ENCODE measurements at places on chromosomes 2 and 18.

DNA sequence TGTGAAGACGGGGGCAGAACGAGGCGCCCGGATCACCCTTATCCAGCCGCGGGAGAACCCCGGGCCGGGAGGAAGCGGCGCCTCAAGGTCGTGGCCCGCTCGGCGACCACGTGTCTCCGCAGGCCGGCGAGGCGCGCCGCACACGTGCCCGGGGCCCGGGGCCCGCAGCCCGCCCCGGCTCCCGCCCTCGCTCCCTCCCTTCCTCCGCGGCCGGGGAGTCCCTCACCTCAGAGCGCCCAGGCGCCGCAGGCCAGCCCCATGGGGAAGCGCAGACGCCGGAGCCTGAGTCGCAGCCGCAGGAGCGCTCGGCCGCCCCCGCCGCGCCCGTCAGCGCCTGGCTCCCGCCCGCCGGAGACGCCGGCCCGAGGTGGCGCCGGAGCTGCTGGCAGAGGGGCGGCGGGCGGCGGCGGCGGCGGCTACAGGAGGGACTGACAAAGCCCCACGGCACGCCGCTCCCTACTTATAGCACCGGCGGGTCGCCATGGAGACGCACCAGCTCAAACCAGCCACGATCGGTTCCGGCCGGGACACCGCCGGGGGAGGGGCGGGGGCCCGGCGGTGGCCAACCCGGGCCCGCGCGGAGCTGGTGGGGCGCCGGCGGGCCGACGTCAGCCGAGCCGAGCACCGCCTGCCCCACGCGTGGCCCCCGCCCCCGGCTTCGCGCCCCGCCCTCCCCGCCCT lies at the start of gene ODC1:
Gene ODC1, minus strand, starts transcription at position 433 of the 681 bp plus-strand sequence. CDS start 3,295 bp downstream, outside the sequence.
- DNase-seq = peak; percentile 90

GRCh38 chr18:49151482-49151881 lies 200.7 kb upstream of the SMAD7 start:
- no peak for DNase-seq

GRCh38 chr2:215619989-215620388 lies 184.1 kb upstream of the FN1 start:
- no peak for DNase-seq

DNA sequence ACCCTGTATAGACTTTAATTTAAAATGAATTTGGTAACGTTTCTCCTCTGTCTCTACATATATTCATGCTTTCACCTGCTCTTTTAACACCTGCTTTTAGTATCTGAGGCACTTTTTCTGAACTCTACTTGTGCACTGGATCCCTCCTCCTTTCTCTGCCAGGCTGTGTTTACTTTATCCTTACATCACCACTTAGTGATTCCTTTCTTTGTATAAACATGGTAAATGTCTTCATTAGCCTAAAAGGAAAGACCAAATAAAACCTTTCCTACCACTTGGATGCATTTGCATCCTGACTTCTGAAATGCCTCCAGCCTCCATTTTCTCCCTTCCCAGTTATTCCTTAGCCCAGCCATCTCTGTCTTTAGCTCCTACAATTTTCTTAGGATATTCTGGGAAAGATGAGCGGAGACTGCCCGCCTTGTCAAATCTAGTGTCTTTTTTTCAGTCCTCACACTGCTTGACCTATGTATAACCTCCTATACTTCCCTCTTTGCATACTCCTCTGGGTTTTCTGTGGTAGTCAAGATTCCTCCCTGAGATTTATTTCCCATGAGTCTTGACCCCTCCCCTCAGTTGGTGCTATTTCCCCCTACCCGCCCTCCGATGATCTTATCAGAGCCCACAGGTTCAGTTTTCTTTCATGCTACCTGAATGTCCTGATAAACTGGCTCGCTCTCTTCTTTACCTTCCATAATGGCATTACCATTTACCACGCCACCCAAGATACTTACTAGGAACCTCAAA lies 44.8 kb downstream of the REL start:
- peak; percentile 43 for DNase-seq

DNA sequence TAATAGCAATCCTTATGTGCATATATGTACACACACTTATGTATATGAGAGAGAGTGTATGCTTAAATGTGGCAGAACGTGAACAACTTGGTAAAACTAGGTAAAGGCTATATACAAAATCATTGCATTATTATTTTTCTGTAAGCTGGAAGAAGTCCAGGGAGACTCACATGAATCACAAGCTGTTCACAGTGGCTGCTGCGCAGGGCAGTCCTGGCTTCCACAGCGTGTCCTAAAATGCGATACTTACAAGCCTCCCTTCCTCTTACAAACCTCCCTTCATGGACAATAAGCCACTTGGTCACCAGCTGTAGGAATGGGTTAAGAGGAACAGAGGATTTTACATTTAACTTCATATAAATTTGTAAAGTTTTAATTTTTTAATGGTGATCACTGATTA lies 114.9 kb upstream of the AGAP1 start:
- DNase-seq = no peak

- DNase-seq = peak; percentile 93
These were observed 83.4 kb downstream of the TTC27 start for GRCh38 chr2:32711219-32711618.

GRCh38 chr2:172430678-172431077 lies 3.3 kb downstream of the ITGA6 start:
- no peak for DNase-seq

GRCh38 chr2:139055202-139055601 lies 275.0 kb upstream of the NXPH2 start:
- DNase-seq = no peak

DNA sequence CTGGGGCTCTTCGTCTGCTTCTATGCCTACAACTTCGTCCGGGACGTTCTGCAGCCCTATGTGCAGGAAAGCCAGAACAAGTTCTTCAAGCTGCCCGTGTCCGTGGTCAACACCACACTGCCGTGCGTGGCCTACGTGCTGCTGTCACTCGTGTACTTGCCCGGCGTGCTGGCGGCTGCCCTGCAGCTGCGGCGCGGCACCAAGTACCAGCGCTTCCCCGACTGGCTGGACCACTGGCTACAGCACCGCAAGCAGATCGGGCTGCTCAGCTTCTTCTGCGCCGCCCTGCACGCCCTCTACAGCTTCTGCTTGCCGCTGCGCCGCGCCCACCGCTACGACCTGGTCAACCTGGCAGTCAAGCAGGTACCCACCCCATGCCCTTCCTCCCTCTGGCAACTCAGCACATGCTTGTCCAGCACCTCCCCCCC lies 24.2 kb downstream of the STEAP3 start:
- no peak for DNase-seq

GRCh38 chr2:213500881-213501280 lies 216.6 kb downstream of the SPAG16 start:
- DNase-seq = no peak

GRCh38 chr18:36017232-36017631 lies 44.8 kb downstream of the RMP24 start:
- DNase-seq = no peak

- DNase-seq = no peak
These were observed 615 bp downstream of the AKAIN1 start for GRCh38 chr18:5196253-5197031.

GRCh38 chr2:176139661-176140512 lies 10.4 kb downstream of the HOXD8 start:
- no peak for DNase-seq

GRCh38 chr18:70181015-70181414 lies 24.5 kb downstream of the RTTN start:
- peak; percentile 80 for DNase-seq

- DNase-seq = peak; percentile 54
These were observed at the start of gene SPIRE1 for GRCh38 chr18:12657684-12658425. SPIRE1 (minus strand) TSS chr18:12658107; CDS start chr18:12657866, 241 bp downstream.

DNA sequence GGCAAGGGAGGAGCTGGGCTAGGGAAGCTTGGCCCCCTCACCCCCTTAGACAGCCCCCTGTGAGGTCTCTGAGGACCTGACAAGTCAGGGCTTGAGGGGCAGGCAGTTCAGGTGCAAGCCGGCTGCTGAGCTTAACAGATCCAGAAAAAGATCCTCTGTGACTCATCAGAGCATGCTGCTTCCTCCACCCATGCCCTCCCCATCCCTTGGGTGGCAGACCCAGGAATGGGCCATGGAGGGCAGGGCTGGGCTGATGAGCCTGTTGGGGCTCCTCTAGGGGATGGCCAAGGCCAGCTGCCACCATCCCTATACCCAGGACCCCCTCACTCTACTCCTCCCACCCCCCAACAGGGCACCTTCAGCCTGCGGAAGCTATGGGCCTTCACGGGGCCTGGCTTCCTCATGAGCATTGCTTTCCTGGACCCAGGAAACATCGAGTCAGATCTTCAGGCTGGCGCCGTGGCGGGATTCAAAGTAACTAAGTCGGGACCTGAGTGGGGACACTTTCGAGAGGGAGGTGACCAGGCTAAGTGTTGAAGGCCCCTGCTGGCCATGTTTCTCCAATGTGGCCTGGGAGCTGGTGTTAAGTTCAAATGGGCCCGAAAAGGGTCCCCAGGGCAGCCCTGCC lies 1.9 kb downstream of the SLC11A1 start:
- DNase-seq = no peak

DNA sequence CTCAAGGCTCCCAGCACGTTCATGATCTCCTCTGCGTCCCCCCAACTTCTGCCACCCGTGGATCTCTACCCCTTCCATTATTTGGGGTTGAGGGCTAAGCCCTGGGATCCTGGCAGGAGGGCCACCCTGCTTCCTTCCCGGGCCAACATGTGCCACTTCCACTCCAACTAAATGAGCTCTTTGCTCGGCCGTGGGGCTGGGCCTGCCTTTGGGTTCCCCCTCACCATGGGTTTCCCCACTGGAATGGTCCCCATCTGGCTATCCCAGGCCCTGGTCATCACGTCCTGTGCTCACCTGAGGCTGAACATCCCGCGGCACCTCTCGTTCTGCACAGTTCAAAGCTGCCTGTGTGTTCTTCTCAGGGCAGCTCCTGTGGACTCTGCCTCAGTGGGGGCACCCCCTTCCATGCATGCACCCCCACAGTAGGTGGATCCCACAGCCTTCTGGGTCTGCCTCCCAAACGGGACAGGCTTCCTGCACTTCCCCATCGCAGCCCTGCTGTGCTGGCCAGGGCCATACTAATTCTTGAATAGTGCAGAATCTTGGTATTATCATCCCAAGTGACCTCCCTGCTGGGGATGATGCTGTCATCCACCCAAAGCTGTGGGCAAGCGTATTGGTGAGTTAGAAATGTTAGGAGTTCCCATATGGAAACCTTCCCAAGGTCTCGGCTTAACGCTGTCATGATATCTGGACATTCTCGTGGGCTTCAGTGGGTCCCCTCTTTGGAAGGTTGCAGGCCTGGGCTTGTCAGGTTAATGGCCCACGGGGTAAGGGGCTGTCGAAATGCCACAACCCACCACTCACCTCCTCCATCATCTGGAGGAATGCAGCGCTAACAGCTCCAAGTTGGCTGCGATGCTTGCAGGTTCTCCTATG lies 150.5 kb upstream of the TWIST2 start:
- no peak for DNase-seq

- peak; percentile 42 for DNase-seq
These were observed 105.0 kb downstream of the FIGN start for GRCh38 chr2:163630836-163631235.

DNA sequence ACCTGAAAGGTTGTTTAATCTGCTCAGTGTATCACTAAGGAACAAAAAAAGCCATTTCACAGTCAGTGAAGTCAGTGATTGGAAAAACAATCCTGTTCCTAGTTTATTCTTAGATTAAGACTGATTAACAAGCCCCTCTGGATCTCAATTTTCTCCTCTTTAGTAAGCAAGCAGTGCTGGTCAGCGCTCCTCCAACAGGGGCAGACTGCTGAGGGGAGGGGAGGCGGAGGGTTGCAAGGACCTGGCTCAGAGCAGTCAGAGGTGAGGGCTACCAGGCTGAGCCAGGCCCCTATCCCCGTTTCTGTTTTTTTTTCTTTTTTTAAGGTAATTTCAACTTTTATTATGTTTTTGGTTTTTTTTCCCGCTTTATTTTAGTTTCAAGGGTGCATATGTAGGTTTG lies 24.7 kb upstream of the KCNS3 start:
- no peak for DNase-seq

GRCh38 chr18:23088310-23088709 lies 47.0 kb upstream of the CABLES1 start:
- no peak for DNase-seq

- no peak for DNase-seq
These were observed 6.3 kb downstream of the VIT start for GRCh38 chr2:36702781-36703180.

DNA sequence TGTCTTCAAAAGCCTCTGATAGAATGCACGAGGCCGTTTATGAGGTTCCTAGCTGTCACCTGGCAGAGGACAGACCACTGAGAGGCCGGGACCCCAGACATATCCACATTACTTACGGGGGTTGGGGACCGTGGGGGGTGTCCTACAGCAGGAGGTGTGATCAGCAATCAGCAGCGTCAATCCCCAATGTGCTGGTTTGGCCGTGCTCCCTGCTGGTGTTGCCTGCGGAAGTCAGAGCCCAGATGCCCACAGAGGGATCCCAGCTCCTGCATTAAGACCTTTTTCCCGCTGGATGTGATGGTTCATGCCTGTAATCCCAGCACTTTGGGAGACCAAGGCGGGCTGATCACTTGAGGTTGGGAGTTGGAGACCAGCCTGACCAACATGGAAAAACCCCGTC lies 20.8 kb upstream of the SP5 start:
- DNase-seq = no peak

DNA sequence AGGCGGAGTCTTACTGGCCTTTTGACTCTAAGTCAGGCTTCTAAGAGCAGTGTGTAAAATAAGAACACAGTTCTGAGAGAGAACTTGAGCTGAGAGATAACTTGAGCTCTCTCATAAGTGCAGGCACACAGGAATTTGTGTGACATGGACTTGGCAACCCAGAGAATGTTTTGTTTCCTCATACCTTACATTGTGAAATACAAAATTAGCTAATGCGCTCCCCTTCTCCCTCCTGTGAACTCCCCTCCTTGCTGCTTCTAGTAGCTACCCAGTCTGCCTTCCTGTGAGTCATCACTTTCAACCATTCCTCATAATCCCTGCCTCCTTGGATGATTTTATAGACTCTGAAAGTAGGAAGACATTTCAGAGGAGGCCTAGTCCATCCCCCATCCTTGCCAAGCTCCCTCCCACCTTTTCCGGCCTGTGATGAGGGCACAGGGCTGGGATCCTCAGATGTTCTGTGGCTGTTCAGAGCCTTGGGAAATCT lies 22.6 kb downstream of the FER1L5 start:
- DNase-seq = peak; percentile 100

- no peak for DNase-seq
These were observed 158.2 kb downstream of the C1D start for GRCh38 chr2:67904566-67904965.

GRCh38 chr2:28982381-28982950 lies 1.4 kb downstream of the TOGARAM2 start:
- DNase-seq = peak; percentile 72

DNA sequence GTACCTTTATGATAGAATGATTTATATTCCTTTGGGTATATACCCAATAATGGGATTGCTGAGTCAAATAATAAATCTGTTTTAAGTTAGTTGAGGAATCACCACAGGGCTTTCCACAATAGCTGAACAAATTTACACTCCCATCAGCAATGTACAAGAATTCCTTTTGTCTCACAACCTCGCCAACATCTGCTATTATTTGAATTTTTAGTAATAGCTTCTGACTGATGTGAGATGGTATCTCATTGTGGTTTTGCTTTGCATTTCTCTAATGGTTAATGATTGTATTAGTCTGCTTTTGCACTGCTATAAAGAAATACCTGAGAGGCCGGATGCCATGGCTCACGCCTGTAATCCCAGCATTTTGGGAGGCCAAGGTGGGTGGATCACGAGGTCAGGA lies 1387.6 kb upstream of the ACVR2A start:
- no peak for DNase-seq

Measured in choroid plexus epithelial cell (primary cell).